ENCODE measurements at places on chromosomes 6 and 20. TPM values are rescaled to one million over a fixed set of nuclear protein-coding genes. Genes with fewer than 3 reads are reported as not detected.

The ELOVL2 gene
- 0.34 TPM for polyA plus RNA-seq

The TAAR8 gene
- polyA plus RNA-seq: not detected

The HRH3 gene
- not detected for polyA plus RNA-seq

The DEF6 gene
- polyA plus RNA-seq: 8.6 TPM

The FANCE gene
- polyA plus RNA-seq: 2.9 TPM

The HLA-DQA2 gene
- not detected for polyA plus RNA-seq

The GABRR2 gene
- polyA plus RNA-seq: 0.26 TPM

The ETV7 gene
- polyA plus RNA-seq: 0.67 TPM

The HLA-DQB1 gene
- polyA plus RNA-seq: 73.5 TPM

The RTN4IP1 gene
- polyA plus RNA-seq: 5.7 TPM

The ANKRD66 gene
- not detected for polyA plus RNA-seq

The GGTLC1 gene
- polyA plus RNA-seq: 0.39 TPM

The IRF4 gene
- 0.40 TPM for polyA plus RNA-seq

The OR2H2 gene
- not detected for polyA plus RNA-seq

The HUS1B gene
- 0.56 TPM for polyA plus RNA-seq

The ABHD16B gene
- 0.72 TPM for polyA plus RNA-seq

The COL21A1 gene
- polyA plus RNA-seq: 1.9 TPM

The GLP1R gene
- 2.0 TPM for polyA plus RNA-seq

The ZNF311 gene
- polyA plus RNA-seq: 1.0 TPM
